ENCODE measurements at places on chromosomes 2 and 18. TPM values are rescaled to one million over a fixed set of nuclear protein-coding genes. Genes with fewer than 3 reads are reported as not detected.

NTSR2 gene
- total RNA-seq, result not detected

ZNF516 gene
- total RNA-seq, result 1.5 TPM

DNA sequence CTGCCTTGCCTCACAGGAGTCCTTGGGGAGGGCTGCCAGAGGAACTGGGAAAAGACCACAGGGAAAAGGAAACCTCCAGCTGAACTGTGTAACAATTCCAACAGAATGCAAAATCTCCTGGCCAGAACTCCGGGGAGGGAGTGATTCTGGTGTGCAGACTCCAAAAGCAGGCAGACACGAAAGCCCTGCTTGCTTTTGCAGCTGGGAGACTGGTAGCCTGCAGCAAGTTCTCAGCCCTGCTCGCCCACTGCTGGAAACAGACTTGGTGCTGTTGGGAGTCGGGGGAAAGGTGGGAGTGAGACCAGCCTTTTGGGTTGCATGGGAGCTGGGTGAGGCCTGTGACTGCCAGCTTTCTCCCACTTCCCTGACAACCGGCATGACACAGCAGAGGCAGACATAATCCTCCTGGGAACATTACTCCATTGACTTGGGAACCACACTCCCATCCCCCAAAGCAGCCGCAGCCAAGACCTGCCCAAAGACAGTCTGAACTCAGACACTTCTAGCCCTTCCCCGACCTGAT, 26.0 kb upstream of the NMI start:
- DNase-seq, result no peak
- no peak overlapping the region for H3K4me3 ChIP-seq
- peaks cover 13% of the 10 kb centered on the region for H3K36me3 ChIP-seq
- peaks cover 8% of the 10 kb centered on the region for H3K27me3 ChIP-seq
- no peak overlapping the region for H3K27ac ChIP-seq

- no peaks in the 10 kb centered on the region for H3K36me3 ChIP-seq
- no peak for DNase-seq
- no peaks in the 10 kb centered on the region for H3K27me3 ChIP-seq
- H3K4me3 ChIP-seq, result no peak overlapping the region
Observed at GRCh38 chr18:66211749-66212148, 392.1 kb downstream of the CDH19 start.

DNA sequence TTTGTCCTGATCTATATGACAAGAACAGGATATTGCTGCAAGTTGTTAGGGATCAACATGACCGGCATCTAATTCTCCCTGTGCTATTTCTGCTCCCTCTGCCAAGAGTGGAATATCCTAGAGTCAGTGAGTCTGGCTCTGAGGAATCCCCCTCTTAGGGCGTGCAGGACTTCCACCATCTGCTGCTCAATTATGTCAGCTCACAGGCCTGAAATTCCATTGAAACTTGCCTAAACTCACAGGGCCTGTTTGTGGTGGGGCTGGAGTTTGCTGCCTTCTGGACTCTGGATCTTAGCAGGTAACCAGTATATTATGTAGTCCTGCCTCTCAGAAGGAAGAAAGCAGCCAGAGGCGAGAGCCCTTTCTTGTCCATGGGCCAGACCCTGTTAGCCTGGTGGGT, 323.0 kb downstream of the TSN start:
- no peak overlapping the region for H3K4me3 ChIP-seq
- no peaks in the 10 kb centered on the region for H3K4me1 ChIP-seq
- no peaks in the 10 kb centered on the region for H3K27me3 ChIP-seq
- no peak for DNase-seq
- no peak overlapping the region for H3K27ac ChIP-seq

DNA sequence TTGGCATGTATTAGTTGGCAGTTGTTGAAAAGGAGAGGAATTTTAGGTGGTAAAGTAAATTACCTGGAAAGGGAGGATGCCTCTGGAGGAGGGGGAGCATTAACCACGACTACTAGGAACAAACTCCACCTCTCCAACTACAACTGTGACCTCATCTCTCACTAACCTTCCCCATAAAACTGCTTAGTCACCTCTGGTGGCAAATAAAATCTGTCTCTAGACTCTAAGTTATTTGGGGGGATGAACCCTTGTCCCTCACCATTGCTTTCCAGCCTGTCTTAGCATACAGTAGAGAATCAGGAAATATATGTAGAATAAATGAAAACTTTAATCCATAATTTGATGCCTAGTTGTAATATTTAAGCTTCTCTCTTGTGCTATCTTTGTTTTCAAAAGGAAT, 27.6 kb upstream of the MYO1B start:
- peaks cover 5% of the 10 kb centered on the region for H3K36me3 ChIP-seq
- H3K27me3 ChIP-seq, result no peaks in the 10 kb centered on the region
- no peak overlapping the region for H3K4me3 ChIP-seq
- no peak overlapping the region for H3K27ac ChIP-seq

DNA sequence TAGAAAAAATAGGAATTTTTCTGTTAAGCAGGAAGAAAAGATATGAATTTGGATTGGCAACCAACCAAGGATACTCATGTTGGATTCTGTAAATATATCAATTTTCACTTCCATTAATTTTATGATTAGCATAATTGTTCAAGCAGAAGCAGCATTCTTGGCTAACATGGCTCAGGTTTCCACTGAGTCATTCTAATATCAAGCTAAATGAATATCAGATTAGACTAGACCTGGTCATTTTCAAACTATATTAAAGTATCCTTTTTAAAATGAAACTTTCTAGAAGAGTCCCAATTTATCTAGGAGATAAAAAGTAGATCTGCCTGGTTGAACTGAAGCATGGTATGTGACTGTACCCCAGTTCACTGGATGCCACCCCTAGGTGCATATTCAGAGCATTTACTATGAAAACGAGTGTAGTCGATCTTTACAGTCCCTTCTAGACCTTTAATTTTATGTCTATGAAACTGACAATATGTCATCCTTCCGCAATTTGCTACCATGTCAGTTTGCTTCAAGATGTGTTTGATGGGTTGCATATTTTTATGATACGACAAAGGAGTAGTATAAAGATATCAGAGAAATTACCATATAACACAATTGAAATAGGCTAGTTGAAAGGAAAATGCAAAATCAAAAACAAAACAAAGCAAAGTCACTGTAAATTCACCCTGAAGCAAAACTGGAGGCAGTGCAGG, 704.9 kb downstream of the ERBB4 start:
- H3K4me3 ChIP-seq, result no peak overlapping the region
- H3K27me3 ChIP-seq, result no peaks in the 10 kb centered on the region
- no peak overlapping the region for H3K27ac ChIP-seq
- H3K36me3 ChIP-seq, result no peaks in the 10 kb centered on the region
- no peaks in the 10 kb centered on the region for H3K4me1 ChIP-seq
- DNase-seq, result no peak

DNA sequence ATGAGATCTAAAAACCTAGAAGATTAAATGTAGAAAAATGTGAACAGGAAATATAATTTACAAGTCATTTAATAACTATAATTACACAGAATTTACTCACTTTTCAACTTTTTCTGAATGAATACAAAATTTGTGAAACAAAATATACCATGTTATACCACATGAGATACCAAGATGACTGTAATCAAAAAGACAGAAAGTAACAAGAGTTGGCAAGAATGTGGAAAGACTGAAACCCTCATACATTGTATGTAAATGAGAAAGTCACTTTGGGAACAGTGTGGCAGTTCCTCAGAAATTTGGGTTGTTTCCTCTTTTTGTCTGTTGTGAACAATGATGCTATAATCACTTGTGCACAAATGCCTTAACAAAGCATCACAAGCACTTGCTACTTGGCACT, 145.4 kb upstream of the ZNF804A start:
- H3K4me1 ChIP-seq, result no peaks in the 10 kb centered on the region
- no peaks in the 10 kb centered on the region for H3K27me3 ChIP-seq
- H3K27ac ChIP-seq, result no peak overlapping the region
- H3K36me3 ChIP-seq, result no peaks in the 10 kb centered on the region

DNA sequence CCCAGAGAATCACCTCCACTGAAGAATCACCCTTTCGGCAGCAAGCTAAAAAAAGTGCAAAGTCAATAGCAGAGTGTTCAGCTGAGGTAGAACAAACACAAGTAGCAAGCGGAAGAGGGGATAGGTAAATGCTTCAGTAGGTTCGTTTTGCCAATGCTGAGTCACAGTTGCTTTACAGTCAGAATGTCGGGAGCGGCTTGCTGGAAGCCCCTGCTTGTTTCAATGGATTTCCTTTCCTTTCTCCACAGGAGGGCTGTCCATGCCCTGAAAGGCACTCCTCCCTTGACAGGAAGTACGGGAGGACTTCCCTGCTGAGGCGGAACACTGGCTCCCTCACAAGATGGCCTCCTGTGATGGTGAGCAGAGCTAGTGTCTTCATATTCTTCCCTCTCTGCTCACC, 146.2 kb upstream of the LYPD1 start:
- H3K27me3 ChIP-seq, result no peaks in the 10 kb centered on the region
- no peak for DNase-seq
- H3K36me3 ChIP-seq, result no peaks in the 10 kb centered on the region
- H3K4me3 ChIP-seq, result no peak overlapping the region
- no peaks in the 10 kb centered on the region for H3K4me1 ChIP-seq

DNA sequence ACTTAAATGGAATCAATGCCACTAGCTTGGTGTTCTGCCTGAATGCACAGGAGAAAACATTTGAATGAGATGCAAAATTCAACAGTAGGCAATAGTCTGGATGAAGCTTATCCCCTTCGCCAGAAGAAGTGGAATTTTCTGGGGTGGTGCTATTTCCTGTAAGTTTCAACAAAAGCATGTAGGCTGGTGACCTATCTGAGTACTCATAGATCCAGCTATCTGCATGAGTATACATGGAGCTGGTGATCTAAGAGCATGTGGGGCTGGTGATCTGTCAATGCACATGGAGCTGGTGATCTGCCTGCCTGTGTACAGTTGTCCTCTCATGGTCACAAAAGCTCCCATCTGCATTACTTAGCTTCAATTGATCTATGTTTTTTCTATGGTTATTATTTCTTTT, 71.2 kb downstream of the SLC9A4 start:
- H3K4me3 ChIP-seq, result no peak overlapping the region
- H3K27ac ChIP-seq, result no peak overlapping the region
- peaks cover 17% of the 10 kb centered on the region for H3K27me3 ChIP-seq

DNA sequence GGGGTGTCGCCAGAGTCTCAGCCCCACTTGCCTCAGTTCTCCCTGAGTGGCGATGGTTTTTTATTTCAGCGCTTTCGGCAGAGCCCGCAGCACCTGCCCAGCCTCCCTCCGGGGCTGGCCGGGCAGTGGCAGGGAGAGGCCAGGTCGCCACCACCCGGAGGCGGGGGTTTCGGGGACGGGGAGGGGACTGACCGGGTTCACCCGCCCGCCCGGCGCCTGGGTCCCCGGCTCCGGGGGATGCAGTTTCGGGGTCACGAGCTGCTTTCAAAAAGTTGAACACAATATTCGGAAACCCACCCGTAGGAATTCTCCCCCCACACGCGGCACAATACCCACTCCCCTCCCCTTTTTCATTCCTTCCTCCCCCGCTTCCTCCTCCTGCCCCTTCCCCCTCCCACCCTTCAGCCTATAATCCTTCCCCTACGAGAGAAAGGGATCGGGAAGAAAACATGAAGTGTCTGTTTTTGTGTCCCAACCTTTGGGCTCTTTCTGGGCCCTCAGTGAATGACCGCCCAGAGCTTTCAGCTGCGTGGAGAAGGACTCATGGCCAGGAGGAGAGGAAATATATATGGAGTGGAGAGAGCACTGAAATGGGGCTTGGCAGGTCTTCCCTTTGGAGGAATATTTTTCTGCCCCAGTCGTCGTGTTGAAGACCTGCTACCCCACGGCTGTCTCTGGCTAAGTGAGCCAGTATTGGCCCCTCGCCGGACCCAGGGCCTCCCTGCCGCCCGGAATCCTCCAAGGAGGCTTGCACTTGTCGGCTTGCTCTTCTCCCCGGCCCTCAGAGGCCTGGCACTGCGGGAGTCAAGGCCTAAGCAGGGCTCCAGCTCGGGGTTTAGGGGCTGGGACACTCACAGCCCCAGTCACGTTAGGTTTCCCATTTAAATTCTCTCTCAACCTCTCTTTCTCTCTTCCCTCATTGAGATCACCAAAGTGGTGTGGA, 2.1 kb upstream of the SIX3 start:
- peaks cover 28% of the 10 kb centered on the region for H3K4me1 ChIP-seq
- no peak for DNase-seq
- peaks cover 5% of the 10 kb centered on the region for H3K36me3 ChIP-seq

DNA sequence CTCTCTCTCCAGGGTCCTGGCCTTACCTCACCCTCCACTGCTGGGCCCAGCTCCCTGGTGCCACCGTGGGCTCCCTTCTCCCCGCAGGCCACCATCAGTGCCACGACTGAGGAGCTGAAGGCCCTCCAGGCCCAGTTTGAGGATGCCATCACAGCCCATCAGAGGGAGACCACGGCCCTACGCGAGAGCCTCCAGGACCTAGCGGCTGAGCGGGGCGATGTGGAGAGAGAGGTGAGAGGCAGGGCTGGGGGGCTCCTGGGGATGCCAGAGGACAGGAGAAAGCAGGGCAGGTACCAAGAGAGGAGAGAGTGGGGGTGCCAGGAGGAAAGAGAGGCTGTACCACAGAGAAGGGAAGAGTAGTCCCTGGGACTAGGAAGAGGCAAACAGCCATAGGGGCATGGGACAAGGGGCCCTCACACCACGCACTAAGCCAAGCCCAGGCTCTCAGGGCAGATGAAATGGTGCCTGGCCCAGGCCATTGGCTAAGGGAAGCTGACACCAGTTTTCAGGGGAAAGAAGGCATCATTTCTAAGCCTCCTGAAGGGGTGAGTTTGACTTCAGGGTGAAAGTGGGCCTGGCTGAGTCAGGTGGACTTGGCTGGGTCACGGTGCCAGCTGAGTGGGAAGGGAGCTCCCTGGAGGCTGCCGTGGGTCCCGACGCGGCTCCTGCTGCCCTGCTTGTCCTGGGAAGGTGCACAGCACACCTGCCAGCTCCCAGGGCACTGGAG, 39.0 kb upstream of the SNED1 start:
- H3K4me1 ChIP-seq, result no peaks in the 10 kb centered on the region
- no peaks in the 10 kb centered on the region for H3K27me3 ChIP-seq
- no peaks in the 10 kb centered on the region for H3K36me3 ChIP-seq
- H3K27ac ChIP-seq, result no peak overlapping the region
- H3K4me3 ChIP-seq, result no peak overlapping the region
- DNase-seq, result peak; percentile 33

- no peaks in the 10 kb centered on the region for H3K4me1 ChIP-seq
- no peak overlapping the region for H3K4me3 ChIP-seq
- no peak overlapping the region for H3K27ac ChIP-seq
- DNase-seq, result no peak
Observed at GRCh38 chr2:3179208-3179607, 198.4 kb downstream of the EIPR1 start.

DNA sequence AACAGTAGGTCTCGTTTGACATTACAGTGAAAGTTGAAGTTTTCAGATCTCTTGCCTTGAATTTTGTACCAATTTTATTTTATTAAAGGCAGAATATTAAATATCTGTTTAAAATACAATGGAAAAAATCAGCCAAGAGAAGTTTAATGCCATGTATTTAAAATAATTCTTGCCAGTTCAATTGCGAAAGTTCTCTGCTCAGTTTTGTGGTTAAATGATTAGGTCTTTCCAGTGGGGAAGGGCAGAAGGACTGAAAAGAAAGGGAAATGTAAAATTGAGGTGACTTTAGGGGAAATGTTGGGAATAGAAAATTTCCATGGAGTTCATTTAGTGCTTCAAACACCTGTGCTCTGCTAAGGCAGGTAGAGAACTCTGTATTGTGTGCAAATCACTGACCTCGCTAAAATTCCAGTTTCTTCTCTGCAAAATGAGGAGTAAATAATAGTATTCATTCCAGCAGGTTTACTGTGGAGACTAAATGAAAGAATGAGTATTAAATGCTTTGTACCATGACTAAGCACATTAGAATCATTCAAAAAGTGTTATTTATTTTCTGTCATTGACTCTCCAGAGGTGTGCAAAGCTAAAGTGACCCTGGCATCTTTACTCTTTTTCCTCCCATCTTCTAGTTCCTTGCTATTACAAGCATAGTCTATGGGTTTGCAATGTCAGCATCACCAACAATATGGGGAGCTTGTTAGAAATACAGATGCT, 74.4 kb downstream of the KIAA1328 start:
- H3K4me3 ChIP-seq, result no peak overlapping the region
- H3K36me3 ChIP-seq, result peaks cover 11% of the 10 kb centered on the region
- no peak for DNase-seq
